ENCODE measurements at places on chromosomes 12 and 14.

DNA sequence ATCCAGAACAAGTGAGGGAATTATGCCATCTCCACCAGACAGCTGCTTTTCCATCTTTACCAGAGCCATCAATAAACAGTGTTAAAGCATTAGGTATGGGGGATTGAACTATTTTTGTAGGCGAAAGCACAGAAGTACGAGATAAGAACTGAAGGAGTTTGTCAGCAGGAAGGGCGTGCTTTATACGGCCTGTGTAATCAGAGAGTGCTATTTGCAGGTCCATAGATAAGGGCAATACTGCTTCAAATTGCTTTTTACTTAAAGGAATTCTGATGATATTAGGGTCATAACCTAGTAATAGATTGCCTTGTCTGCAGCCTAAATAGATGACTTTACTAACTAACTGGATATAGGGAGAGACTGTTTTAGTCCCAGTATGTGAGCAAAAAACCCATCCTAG lies 20.3 kb upstream of the CLEC4E start:
- DNase-seq = no peak

GRCh38 chr12:47032644-47033043 lies 46.8 kb upstream of the PCED1B start:
- DNase-seq = no peak

DNA sequence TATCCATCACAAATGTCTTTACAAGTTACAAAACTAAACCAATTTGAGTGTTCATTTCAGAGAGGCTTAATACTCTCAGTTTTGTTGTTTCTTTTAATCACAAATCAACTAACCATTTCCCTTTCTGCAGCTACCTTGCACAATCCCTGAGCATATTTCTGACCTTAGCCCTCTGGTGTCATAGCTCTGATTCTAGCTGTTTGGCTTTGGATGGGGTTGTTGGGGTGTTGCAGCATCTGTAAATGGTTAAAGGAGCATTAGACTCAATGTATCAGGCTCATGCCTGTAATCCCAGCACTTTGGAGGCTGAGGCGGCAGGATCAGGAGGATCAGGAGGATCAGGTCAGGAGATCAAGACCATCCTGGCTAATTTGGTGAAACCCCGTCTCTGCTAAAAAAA lies 461.4 kb downstream of the NRXN3 start:
- no peak for DNase-seq

- no peak for DNase-seq
Observed at GRCh38 chr12:91690531-91690930, 455.1 kb downstream of the BTG1 start.

GRCh38 chr12:47612953-47613352 lies 92.9 kb downstream of the RPAP3 start:
- no peak for DNase-seq

All from tibial artery (tissue), 4 donors.